ENCODE measurements at places on chromosomes 7 and 10.

DNA sequence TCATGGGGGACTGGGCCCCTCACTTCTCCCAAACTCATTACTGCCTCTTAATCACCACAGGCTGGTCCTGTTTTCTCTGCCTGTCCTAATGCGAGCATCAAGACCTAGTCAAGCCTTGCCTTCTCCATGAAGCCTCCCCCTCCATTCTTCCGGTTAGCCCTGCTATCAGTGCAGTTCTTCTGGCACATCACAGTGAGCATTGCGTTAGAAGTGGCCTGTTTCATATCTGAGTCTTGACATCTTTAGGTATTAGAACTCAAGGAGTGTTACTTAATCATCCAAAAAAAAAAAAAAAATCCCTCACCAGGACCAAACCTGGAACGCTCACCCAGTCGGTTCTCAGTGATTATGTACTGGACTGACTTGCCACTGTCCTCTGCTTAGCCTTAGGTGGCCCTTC, 17.4 kb downstream of the SNX10 start:
- no peak for DNase-seq

GRCh38 chr7:95501261-95501832, 15.6 kb downstream of the ASB4 start:
- no peak for DNase-seq

- DNase-seq, result no peak
These were observed 16.9 kb upstream of the DYNC1I1 start for GRCh38 chr7:95755277-95755934.

- no peak for DNase-seq
These were observed 557.5 kb downstream of the SH2D4B start for GRCh38 chr10:81095238-81095637.

- no peak for DNase-seq
These were observed 136.5 kb downstream of the ADARB2 start for GRCh38 chr10:1600861-1601260.

DNA sequence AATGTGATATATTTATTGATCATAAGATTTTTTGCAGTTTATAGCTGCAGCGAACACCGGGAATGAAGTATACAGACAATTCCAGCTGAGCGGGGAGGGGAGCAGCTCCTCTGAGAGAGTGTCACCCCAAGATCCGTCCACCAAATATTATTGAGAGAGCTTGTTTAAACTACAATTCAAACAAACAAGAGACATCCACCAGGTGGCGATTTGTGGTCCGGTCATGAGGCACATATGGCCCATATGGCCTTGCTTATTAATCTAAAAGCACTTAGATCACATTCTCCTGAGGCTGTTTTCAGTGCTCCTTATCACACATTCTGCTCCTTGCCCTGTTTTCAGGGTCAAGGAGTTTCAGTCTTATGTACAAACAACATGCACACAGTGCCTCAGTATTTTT, 83.1 kb downstream of the THSD7A start:
- no peak for DNase-seq

GRCh38 chr10:36638462-36639155, 486.8 kb upstream of the ANKRD30A start:
- no peak for DNase-seq

DNA sequence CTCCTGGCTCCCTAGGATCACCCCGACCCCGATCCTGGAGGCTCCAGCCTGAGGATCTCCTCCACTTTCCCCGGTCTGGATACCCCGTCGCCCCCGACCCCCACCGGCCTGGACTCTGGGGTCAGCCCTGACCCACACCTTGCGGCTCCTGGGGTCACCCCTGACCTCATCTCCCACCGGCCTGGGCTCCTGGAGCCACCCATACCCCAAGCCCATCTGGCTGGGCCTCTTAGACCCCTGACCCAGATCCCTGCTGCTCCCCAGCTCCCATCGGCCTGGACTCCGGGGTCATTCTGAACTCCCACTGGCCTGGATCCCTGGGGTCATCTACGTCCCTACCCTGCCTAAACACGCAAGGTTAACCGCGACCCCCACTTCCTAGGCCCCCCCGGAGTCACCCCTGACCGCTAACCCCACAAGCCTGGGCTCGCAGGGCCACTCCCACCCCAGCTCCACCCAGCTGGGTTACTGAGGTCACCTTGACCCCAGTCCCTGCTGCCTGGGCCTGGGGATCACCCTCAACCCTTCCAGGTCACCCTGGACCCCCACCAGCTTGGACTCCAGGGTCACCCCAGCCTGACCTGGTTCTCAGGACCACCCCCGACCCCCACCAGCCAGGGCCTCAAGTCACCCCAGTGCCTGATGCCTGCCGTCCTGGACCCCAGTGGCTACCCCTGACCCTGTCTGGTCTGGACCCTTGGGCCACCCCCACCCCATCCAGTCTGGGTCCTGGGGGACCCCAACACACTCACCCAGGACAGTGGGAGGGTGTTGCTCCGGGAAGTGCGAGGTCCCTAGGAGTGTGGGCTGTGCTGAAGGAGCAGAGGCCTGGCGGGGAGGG, 1.2 kb downstream of the FOXK1 start:
- DNase-seq, result no peak

GRCh38 chr10:70191161-70191971, 21.1 kb upstream of the SAR1A start:
- DNase-seq, result no peak

DNA sequence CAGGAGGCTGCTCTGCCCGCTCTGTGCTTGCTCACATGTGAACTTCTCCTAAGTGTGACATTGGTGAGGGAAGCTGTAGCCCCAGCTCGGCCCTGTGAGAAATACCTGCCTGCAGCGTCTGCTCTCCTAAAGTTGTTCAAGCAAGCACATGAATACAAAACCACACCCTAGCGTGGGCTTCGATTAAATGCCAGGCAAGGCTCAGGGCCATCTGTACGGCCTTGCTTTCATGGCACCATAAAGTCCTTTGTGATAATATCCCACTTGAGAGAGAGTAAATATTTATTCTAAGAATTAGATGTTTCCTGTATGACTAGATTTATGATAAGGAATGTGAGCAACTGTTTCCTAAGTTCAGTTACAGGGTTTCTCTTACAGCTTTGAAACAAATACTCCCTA, 262.8 kb upstream of the KLF14 start:
- no peak for DNase-seq

DNA sequence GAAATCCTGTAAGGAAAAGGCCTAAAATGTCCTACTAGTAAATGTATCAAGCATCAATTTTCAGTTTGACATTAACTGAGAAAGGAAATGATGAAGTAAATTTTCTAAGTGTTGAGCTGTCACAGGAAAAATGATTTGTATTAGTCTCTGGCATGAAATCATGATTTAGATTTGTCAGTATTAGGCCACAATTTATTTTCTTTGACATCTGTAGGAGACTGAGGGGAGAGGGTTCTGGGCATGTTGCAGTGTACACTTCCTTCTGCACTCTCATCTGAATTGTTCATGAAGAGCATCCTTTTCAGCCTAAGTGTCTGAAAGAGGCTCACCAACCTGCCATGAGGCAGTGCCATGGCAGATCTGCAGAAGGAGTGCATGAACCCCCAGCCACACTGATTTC, 15.9 kb downstream of the ADRB1 start:
- no peak for DNase-seq

- peak; percentile 84 for DNase-seq
These were observed 6.9 kb upstream of the SH2B2 start for GRCh38 chr7:102279537-102280400.

DNA sequence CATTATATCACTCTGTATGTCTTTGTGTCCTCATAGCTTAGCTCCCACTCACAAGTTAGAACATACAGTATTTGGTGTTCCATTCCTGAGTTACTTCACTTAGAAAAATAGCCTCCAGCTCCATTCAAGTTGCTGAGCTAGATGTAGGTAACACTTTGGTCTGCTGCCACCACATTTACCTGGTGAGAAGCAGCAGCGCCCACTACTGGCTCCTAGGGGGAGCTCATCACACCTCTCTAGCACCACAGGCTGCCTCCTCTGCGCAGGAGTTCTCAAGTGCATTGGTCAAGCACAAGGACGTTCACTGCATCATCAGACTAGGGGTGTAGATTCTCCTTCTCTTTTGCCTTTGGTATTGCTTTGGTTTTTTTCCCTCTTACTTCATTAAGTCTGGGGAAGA, 530.9 kb upstream of the AUTS2 start:
- DNase-seq, result peak; percentile 62

GRCh38 chr7:135682191-135682590, 19.9 kb downstream of the STMP1 start:
- no peak for DNase-seq

GRCh38 chr7:146557971-146558469, 441.4 kb downstream of the CNTNAP2 start:
- no peak for DNase-seq

DNA sequence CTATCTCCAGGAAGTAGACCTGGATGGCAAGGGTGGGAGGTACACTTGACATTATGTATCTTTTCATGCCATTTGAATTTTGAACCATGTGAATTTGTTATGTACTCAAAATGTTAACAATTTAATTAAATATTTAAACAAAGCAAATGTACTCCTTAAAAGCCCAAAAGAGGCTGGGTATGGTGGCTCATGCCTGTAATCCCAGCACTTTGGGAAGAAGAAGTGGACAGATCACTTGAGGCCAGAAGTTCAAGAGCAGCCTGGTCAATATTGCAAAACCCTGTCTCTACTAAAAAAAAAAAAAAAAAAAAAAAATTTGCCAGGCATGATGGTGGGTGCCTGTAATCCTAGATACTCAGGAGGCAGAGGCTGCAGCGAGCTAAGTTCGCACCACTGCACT, 136.9 kb upstream of the ASAH2 start:
- no peak for DNase-seq

- DNase-seq, result no peak
These were observed 108.9 kb downstream of the UPF2 start for GRCh38 chr10:11933577-11934223.

DNA sequence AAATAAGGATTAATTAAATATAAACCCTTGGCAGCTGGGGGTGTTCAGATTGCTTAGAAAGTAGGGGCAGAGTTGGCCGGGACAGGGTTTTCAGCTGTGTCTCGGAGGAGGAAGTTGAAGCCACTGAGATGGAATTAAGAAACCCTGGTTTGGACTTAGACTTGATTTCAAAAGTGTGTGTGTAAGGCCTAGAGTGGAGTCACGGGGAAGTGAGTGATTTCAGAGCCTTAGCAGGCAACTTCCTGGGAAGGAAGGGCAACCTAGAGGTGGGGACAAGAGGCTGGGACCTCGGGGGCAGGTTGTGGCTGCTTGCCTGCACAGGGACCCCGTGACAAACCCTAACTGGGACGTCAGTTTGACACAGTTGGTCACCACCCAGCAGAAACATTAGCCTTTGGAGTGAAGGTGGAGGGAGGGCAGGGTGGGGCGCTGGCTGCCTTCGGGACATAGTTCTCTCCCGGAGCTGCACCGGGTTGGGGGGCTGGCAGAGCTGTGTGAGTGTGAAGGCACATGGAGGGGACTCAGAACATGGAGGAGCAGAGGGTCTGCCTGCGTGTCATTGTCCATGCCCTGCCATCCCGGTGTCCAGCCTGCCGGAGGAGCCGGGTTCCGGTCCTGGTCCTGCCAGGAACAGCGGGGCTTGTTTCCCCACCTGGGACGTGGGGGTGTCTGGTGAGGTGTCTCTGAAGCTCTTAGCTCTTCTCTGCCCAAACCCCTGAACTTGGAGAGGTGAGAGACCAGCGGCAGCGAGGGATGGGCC, 1.8 kb downstream of the BRI3 start:
- DNase-seq, result no peak

GRCh38 chr7:113268757-113269156, 150.4 kb upstream of the SMIM30 start:
- no peak for DNase-seq

- DNase-seq, result no peak
These were observed 74.8 kb downstream of the CDK1 start for GRCh38 chr10:60853107-60853506.

DNA sequence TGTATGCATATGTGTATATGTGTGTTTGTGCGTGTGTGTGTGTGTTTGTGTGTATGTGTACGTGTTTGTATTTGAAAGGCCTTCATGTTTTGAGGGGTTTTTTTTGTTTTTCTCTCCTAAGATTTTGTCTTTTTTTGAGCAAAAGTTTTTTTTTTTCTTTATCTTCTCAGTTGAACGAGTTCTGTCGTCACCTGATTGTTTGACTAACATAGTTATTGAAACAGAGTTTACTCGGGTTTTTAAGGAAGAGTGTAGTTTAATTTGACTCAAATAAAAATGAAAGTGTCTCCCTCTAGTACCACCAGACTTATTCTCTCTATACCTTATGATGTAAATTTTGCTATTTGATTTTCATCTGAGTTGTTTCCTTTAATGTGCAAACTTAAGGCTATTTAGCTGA, 73.5 kb downstream of the ST8SIA6 start:
- no peak for DNase-seq

DNA sequence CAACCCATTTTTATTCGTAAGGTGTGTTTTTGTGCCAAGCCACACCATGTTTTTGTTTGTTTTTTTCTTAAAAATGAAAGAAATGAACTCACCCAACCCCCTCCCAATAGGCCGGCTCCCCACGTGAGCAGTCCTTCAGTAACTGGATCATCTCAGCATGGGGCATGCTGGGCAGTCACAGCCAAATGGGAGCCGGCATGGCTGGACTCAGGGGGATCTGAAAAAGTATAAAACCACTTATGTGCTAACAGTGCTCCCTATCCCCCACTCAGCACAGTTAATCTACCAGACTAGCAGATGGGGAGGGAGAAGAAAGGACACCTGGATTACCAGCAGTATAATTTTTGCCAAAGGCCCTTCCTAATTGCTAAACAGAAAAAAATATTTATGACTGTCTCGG, 39.3 kb downstream of the BAZ1B start:
- no peak for DNase-seq

- no peak for DNase-seq
These were observed 69.5 kb downstream of the ZNF800 start for GRCh38 chr7:127322832-127323493.

GRCh38 chr10:86368987-86369386, 2.4 kb upstream of the GRID1 start:
- DNase-seq, result no peak

- DNase-seq, result no peak
These were observed 41.2 kb upstream of the UBE3C start for GRCh38 chr7:157097569-157097968.

All from H1 (cell line).